Astrocyte (in vitro differentiated cells and primary cell): ENCODE measurements at places on chromosomes 6 and 20. TPM values are rescaled to one million over a fixed set of nuclear protein-coding genes. Genes with fewer than 3 reads are reported as not detected.

The CTCFL gene
- total RNA-seq: not detected in 2 replicates

DNA sequence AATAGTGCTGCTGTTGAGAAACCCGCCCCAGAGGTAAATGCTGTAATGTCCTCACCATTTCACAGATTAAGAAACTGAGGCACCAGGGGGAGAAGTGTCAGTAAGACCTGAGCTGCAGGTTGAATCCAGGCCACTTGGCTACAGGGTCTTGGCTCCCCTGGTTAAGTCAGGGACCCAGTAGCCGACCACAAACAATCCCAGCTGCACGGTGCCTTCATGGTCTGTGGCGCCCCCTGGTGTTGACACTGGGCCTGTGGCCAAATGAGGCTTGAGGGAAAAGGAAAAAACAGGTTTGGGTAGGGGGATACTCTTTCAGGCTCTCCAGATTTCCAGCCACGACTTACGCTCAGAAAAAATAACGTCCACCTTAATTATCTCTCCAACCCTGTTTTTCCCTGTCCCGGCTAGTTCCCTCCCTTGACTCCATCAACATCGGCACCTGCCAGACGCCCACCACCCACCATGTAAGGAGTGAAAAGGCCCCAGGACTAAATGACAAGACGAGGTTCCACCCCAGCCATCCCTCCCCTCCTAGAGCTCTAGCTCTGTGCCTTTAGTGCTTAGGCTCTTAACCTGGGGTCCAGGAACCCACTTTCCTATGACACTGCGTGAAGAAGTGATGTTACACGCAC lies 47.7 kb upstream of the POLR1H start:
- no peaks in the 10 kb centered on the region for H3K27me3 ChIP-seq
- H3K27ac ChIP-seq: no peak overlapping the region
- no peak overlapping the region for H3K4me3 ChIP-seq
- DNase-seq: no peak
- H3K36me3 ChIP-seq: no peaks in the 10 kb centered on the region
- no peaks in the 10 kb centered on the region for H3K4me1 ChIP-seq

The IL17A gene
- total RNA-seq: not detected in 2 replicates

GRCh38 chr6:32058511-32058963 lies 20.3 kb downstream of the CYP21A2 start:
- H3K4me1 ChIP-seq: peaks cover 6% of the 10 kb centered on the region
- H3K27ac ChIP-seq: no peak overlapping the region
- DNase-seq: peak; percentile 53
- no peak overlapping the region for H3K4me3 ChIP-seq
- H3K36me3 ChIP-seq: no peaks in the 10 kb centered on the region

The JPH2 gene
- total RNA-seq: 18.1 and 18.5 TPM in 2 replicates

DNA sequence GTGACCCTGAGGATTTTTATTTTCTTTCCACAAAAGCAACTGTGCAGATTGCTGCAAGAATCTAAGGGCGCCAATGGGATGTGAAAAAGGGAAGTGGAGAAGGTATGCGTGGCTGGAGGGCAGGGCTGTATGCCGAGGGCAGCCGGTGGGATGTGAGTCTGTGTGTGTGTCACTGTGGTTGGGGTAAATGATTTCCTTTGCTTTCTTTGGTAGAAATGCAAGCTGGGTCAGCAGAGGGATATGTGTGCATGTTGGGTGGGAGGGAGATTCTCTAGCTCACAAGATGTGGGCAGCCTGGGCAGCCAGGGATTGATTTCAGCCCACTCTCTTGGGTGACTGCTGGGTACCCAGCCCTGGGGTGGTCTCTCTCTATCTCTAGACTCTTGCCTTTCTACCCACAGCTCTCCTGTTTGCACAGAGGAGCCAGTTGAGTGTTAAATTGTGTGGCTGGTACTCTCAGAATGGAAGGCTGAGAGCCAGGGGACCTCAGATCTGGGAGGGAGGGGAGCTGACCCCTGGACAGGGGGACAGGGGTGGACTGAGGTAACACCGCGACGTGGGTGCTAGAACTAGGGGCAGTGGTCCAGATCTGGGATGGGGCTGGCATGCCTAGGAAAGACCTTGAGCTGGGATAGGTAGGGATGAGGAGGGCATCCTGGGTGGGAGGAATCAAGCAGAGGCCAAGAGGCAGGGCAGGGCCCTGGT lies 136.8 kb upstream of the RNF24 start:
- peaks cover 37% of the 10 kb centered on the region for H3K4me1 ChIP-seq
- no peak overlapping the region for H3K4me3 ChIP-seq
- DNase-seq: peak; percentile 84
- no peaks in the 10 kb centered on the region for H3K27me3 ChIP-seq
- peak overlapping the region; percentile 30 for H3K27ac ChIP-seq

The CLPSL1 gene
- total RNA-seq: not detected in 2 replicates

GRCh38 chr6:85275338-85275985 lies 174.4 kb upstream of the NT5E start:
- no peaks in the 10 kb centered on the region for H3K36me3 ChIP-seq
- no peaks in the 10 kb centered on the region for H3K4me1 ChIP-seq
- DNase-seq: no peak
- no peaks in the 10 kb centered on the region for H3K27me3 ChIP-seq
- H3K27ac ChIP-seq: no peak overlapping the region
- no peak overlapping the region for H3K4me3 ChIP-seq
